ENCODE measurements at places on chromosomes 7 and 10.

DNA sequence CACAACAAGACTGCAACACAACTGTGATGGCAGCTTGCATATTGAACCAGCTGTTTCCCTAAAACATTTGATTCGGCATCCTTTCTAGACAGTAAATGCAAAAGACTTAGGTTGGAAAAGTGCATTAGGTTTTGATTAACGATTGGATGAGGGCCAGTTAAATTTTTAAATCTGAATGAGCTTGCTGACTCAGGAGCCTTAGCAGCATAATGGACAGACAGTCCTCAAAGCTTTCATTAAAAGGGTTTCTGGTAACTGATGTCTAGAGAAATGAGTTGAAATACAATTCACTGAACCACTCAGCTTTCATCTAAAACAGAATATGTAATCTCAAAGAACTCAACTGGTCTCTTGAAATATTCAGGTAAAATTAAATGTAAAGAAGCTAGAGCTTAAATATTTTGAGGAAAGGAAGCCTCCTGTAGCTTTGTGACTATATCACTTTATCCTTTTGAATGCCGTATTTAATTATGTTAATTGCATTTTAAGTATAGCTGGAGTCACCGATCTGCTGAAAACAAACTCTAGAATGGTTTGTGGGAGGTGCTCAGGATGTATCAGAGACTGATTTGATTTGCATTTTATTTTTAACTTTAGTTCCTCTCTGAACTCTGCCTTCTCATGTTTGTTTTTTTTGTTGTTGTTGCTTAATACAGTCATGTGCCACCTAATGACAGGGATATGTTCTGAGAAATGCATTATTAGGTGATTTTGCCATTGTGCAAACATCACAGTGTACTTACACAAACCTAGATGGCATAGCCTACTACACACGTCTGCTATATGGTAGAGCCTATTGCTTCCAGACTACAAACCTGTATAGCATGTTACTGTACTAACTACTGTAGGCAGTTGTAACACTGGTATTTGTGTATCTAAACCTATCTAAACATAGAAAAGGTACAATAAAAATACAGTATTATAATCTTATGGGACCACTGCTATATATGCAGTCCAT is 29.2 kb upstream of the ATRNL1 start:
- DNase-seq = no peak

DNA sequence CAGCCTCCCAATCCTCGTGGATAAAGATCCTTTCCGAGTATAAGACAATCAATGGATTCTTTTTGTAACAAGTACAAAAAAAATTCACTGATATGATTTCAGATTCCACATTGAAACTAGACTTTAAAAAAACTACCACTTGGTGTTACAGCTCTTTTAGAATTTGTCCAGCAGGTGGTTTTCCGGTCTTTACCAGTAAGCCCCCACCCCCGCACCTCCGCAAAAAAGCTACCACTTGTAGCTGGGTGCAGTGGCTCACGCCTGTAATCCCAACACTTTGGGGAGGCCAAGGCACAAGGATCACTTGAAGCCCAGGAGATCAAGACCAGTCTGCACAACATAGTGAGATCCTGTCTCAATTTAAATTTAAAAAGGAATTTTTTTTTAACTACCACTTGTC is 19.8 kb downstream of the IGF2BP3 start:
- no peak for DNase-seq

GRCh38 chr7:50552921-50553320 is 12.3 kb downstream of the DDC start:
- no peak for DNase-seq

GRCh38 chr10:72730479-72730878 is 38.5 kb downstream of the MCU start:
- DNase-seq = no peak

DNA sequence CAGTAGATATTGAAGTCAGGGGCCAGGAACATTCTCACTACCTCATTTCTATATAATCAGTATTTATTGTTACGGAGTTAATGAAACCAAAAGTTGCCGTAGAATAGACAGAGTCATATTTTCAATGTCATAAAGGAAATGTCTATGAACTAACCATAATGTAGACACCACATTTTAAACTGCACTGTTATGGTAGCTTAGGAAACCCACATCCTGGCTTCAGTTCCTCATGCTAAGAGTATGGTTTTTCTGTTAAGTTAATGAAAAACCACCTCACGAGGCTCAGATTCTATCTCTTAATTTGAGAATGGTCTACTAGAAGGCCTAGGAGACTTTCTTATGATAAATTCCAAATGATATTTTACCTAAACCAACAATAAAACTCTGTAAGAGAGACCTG is 166.5 kb downstream of the TMEM26 start:
- no peak for DNase-seq

GRCh38 chr7:157577061-157577460 is 240.3 kb downstream of the DNAJB6 start:
- no peak for DNase-seq

DNA sequence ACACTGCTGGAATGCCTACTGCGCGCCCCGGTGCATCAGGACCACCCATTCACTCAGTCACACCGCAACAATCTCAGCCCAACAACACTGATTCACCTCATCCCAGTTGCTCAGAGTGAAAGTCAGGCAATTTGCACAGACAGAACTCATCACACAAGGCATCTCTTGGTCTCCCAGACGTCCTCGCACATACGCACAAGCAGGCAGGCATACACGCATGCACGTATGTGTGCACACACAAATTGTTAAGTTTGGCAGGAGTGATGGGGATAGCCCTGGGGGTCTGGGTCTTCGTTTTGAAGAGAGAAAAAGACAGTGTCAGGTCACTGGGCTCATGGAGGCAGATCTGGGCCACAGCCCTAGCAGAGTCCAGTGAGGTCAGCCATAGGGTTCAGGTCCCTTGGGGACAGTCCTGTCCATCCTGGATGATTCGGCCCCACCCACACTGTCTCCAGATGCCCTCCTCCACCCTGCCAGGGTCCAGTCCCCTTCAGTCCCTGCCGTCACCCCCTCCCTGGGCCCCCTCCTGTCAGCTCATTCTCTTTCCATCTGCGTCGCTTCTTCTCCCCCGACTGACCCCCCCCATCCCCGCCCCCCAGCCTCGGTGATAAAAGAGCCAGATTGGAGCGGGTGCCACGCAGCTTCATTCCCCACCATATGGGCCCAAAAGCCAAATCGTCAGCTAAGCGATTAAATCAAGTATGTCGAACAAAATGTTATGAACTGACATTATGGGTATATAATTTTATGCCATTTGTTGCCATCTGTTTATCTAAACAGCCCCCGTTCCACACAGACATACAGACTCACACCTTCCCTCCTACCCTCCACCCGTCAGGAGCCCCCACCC is 48.5 kb upstream of the SLF2 start:
- no peak for DNase-seq

DNA sequence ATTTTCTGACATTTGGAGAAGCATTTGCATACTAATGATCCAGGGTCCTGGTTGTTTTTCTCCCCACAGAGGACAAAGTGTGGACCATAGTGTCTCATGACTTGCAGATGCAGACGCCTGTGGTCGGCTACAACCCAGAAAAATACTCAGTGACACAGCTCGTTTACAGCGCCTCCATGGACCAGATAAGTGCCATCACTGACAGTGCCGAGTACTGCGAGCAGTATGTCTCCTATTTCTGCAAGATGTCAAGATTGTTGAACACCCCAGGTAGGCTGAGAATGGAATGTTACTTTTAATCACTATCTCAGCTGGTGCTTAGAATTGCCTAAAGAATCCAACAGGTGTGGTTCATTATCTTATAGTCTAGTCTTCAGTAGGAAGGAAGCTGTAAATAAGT is 951.5 kb upstream of the C7orf33 start:
- DNase-seq = no peak

GRCh38 chr7:140972876-140973829 is 41.6 kb downstream of the MRPS33 start:
- no peak for DNase-seq

DNA sequence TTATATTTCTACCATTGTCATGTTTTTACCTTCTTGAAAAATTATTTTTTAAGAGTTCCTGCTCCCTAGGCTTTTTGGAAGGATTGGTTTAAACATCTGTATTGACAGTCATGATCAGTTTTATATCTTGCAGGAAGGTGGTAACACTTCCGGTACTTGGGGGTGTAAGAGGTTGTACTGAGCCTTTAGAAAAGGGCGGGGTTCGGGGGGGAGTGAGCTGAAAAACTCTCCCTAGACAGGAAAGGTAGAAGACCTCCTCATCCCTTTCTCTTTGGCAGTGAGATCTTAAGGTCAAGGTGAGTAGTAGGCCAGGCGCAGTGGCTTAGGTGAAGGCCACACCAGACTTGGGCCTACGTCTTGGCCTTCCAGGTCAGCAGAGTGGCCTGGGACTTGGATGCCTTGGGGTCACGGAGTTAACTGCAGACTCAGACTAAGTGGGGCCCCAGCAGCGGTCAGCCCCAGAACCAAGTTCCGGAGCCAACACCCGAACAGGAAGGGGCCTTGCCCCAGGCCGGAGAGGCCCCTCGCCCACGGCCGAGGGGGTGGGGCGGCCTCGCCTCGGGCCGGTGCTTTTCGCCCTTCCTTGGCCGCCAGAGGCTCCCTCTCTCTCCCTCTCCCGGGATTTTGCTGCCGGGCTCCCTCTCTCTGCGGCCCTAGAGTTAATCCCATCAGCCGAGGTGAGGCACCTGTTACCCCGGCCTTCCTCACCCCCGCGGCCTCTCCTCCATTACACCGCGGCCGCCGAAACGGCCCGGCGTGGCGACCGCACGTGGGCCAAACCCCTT is at the start of gene PPP1R9A:
Gene PPP1R9A (plus strand): TSS at position 569 of the 785 bp plus-strand sequence. CDS start 2,520 bp downstream, outside the sequence.
- DNase-seq = peak; percentile 14

DNA sequence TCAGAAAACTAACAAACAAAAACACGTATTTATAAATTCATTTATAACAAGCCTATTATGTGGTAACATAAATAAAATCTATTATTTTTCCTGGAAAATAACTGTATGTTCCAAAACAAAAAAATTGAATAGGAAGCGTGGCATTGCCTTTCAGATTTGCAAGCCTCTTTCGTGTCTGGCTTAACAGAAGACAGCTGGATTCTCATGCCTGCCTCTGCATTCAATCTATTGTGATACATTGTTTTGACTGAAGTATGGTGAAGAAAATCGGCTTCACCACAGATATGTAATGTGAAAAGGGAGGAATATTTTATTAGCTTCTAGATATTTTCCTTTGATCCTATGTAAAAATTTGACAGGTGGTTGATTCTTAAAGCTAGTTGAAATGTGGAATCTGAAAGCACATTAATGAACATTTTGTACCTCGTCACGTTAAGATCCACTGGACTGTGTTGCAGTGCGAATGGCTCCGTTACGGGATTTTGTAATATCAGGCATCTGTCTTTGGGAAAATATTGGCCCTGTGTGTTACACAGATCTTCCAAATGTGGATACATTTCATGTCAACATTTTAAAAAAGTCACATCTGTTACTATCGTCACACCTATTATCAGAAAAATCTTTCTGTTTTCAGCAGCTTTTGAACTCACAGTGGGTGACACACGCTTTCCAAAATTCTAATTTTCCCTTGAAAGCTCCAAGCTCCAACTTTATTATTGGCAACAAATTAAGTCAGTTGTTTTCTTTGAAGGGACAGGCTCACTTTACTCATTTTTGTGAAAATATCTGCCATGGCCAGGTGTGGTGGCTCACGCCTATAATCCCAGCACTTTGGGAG is 26.2 kb downstream of the PALD1 start:
- no peak for DNase-seq

DNA sequence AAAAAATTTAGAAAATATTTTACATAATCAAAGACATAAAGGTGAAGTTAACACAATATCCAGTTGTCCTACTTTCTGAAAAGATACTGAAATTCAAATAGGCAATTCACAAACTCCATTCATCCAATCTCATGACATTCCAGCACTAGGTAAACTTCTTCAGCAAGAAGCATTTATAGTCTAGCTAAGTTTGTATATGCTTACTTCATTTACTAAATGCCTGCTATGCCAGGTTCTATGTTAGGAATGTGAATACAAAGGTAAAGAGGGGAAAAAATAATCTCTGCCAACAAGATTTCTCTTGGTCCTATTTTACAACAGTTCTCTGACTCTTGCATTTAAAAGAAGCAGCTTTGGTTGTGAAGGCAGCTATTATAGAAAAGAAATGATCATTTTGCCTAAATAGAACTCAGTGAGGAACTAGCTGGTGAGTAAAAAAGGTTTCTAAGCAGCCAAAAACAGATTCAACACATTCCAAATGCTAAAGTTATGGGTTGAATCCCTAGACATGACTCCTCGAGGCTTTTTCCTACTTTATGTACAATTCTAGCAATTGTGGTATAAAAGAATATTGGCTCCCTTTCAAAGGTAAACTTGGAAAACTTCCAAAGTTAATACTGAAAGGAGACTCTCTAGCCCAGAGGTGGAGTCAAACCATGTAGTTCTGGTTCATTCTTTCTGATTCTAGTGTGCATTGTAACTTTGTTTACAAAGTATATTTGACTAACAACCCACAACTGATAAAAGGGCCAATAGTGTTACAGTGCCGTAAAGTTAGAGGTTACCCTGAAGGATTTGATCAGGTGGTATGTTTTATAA is 30.9 kb upstream of the KLHL7 start:
- peak; percentile 75 for DNase-seq

DNA sequence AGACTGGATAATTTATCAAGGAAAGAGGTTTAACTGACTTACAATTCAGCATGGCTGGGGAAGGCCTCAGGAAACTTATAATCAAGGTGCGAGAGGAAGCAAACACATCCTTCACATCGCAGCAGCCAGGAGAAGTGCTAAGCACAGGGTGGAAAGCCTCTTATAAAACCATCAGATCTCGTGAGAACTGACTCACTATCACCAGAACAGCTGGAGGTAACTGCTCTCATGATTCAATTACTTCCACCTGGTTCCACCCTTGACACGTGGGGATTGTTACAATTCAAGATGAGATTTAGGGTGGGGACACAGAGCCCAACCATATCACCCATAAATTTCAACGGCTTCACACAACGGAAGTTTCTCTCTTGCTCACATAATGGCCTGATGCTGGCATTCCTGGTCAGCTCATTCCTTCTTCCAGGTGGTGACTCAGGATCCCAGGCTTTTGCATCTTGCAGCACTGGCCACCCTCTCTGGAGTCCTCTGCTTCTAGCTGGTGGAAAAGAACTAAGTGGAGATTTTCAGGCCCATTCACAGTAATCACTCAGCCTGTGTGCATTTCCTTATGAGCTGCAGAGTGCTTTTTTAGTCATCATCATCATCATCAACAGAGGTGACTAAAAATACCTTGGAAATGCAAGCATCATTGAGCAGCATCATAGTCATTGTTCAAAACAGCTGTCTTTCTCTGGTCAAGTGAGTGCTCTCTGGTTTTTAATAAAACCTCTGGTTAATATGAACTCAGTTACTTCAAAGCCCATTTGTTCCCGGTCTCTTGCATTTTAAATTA is 308.1 kb downstream of the SFMBT2 start:
- no peak for DNase-seq

DNA sequence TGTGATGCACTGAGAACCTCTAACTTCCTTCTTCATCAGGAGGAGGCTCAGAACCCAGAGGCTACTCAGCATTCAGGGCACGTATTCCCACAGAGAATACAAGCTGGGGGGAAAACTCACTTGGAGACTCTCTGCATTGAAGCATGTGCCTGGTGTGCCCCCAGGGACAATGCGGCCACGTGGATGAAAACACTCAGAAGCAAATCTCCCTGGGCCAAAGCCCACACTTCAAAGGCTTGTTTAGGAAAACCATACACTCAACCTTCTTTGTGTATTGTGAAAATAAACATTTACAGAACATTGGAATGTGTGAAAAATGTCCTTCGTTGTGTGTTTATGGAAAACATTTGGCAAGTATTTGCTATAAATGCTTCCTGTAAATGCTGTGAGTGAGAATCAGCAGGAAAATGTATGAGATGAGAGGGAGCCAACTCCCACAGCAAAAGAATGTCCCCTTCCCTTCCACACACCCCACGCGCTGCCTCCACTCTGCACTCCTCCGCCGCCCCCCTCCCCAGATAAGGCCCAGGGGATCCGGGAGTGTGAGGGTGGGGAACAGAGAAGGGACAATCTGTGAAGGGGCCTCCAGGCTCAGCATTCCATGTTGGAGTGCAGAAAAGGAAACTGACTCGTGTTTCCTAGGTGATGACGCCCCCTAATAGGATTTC is 339.5 kb downstream of the ELMO1 start:
- peak; percentile 42 for DNase-seq

Measured in NCI-H774 (cell line).